ENCODE measurements at places on chromosomes 12 and 14.

DNA sequence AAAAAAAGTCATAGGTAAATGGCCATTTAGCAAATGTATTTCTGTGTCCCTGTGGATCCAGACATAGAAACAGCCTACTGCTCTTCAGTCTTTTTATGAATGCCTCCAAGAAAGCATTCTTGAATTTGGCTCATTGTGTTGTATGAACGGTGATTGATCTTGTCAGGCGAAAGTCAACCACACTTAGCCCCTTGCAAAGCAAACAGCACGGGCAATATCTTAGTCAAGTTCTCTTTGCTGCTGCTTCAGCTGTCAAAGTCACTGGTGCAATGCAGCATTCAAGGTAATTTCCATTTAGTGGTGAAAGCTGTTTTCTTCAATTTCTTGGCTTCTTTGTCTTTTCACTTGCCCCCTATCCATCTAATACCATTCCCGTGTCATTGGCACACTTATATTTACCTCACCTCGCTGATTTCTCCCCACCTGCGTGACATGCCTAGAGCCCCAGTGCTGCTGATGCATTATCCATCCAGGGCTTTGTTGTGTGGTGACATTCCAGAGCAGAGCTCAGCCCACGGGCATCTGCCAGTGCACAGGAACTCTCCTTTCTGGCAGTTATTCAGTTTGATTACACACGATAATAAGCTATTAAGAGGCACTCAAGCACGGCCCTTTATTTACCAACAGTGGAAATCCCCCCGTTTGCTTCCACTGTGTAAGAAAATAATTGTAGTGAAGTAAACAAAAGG is 362.3 kb upstream of the NOVA1 start:
- no peak for DNase-seq

DNA sequence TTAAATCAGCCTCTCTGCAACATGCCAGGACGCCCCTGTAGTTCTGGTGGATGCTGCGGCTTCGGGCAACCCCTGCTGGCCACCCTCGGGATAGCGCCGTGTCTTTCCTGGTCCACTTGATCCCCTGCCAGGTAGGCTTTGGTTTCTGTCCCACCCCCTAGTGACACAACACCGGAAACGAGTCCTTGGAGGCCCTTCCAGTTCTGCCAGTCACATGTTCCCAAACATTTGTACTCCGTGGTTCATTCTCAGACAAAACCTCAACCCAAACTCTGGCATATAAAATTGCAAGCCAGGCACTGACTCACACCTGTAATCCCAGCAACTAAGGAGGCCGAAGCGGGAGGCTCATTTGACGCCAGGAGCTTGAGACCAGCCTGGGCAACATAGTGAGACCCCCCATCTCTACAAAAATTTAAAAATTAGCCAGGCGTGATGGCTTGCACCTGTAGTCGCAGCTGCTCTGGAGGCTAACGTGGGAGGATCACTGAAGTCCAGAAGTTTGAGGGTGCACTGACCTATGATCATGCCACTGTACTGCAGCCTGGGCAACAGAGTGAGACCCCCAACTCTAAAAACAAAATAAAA is 37.0 kb downstream of the RASAL1 start:
- DNase-seq = peak; percentile 48

GRCh38 chr12:99910342-99910741 is 74.4 kb downstream of the ANKS1B start:
- no peak for DNase-seq

- DNase-seq = no peak
Measured at GRCh38 chr12:3307389-3307788, 183.6 kb upstream of the PRMT8 start.

- DNase-seq = no peak
Measured at GRCh38 chr12:43292699-43293098, 259.3 kb downstream of the ADAMTS20 start.

- no peak for DNase-seq
Measured at GRCh38 chr12:13503094-13503835, 306.7 kb downstream of the EMP1 start.

DNA sequence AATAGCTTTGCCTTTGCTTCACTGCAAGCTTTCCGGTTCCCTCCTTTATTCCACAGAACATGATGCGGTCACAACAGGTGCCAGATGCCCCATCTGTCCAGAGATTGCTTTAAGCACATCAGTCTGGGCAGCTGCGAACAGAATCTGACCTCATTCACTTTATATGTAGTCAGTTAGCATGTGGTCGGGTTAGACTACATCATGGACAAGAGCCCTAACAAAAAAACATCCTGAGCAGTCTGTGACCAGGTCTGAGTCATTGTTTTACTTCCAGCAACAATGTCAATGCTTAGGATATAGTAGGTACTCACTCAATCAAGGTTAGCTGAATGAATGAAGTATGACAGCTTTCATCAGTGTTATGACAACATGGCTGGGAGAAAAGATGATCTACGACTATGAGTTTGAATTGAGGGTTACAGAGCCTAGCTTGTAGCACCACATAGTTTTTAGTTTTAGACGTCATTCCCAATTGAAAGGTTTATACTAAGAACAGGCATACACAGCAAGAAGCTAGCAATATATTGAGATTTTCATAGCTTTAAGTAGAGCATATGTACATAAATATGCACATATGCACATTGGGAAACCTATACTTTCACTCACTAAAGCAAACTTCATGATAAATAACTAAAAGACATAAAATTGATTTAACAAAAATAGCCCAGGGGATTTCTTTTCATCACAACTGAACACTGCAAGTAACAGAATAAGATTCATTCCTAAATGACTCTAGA is 64.2 kb upstream of the TMCC3 start:
- no peak for DNase-seq

DNA sequence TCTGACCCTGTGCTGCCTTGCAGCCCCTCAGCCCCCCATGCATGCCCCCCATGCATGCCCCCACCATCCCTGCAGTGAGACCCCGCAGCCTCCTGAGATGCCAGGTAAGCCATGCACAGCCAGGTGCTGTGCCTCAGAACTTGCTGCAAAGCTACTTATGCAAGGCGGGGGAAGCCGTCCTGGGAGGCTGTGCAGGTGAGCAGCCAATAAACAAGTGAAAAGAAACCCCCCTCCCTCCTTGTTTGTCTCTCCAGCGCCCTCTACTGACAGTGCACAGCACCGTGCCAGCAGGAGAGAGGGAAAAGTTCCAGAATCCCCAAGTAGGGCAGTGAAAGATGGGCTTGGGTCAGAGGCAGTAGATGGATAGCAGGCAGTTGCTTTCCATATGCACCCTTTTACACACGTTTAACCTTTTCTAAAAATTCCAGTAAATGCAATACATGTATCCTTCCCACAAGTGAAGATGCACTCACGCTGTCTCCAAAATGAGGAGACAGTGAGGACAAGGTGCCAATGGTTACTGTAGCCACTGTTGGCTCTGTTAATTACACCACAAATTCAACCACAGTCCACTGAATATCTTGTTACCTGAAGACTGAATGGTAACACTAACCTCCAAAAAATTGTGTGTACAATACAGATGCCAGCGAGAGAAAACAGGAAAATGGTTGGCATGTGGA is 18.0 kb downstream of the TNFAIP2 start:
- DNase-seq = peak; percentile 14

- DNase-seq = no peak
Measured at GRCh38 chr12:84877340-84877739, 35.3 kb downstream of the SLC6A15 start.

DNA sequence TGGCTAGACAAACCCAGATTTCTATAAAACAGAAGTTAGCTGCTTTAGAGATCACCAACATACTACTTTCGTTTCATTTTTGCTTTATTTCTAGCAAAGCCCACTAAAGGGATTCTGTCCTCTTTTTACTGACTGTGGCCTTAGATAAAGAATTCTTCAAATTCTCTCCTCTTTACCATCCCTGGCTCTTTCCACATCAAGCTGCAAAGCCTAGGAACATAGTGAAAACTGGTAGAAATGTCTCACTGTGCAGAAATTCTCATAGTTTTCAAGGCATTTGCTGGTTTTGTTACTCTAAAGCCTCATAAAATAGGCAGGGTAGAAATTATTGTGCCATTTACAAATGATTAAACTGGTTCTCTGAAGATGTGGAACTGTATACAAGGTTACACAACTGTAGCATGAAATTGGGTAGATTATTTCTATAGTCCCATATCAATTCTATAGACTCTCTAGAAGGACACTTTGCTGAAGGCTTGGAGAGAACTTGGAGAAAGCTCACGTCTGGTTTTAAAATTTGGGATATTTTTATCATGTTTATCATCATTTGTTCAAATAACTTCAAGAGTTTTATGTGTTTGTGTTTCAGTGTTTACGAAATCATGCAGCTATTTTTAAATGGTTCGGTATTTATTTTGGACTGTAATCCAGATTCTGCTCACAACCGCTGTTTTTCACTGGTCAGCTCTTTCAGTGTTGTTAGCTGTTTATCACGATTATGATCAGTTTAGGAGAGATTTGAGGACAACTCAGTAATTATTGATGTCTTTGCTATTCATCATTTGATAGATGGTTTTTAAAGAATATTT is 36.7 kb upstream of the CSRP2 start:
- no peak for DNase-seq

DNA sequence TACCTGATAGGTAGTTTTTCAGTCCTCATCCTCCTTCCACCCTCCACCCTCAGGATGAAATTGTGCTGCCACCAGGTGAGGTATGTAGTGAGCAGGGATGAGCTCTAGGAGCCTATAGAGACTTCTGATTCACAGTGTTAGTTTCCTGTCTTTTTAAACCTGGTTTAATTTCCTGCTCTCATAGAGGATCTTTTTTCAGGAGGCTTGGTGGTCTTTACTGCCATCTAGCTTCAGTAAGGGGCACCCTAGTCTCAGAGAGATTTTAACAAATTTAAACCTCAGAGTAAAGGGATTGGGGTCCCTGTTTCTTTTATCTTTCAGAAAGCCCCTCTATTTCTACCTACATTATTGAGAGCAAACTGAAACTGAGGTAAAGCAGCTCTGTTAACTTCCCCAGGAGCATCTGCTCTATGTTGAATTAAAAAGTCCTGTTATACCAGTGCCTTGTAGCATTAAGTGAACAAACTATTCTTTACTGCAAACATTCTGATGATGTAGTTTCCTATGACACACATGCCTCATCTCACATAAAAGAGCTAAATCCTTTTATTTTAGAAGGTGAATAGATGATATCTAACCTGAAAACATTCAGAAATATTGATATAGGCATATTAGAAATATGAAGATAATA is 172.2 kb upstream of the DDHD1 start:
- no peak for DNase-seq

- DNase-seq = no peak
Measured at GRCh38 chr12:52761802-52762201, 15.3 kb downstream of the KRT76 start.

DNA sequence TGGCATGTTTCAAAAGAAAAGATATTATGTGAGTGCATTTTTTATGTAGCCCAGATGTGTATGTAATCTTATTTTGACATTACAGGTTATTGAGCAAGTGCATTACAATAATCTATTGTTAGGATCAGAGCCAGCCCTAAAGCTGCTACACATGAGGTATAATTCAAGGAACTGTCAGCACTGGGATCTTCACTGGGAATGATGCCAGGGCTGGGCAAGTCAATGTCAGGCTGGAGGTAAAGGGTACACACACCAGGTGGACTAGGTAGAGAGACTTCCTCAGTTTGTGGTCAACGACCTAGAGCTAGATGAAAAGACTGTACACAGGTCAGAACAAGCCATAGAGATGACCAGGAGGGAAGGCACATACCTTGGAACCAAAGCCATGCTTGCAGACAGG is 15.4 kb downstream of the TRIM9 start:
- DNase-seq = no peak

- no peak for DNase-seq
Measured at GRCh38 chr14:93010522-93011140, 87.7 kb downstream of the CHGA start.

DNA sequence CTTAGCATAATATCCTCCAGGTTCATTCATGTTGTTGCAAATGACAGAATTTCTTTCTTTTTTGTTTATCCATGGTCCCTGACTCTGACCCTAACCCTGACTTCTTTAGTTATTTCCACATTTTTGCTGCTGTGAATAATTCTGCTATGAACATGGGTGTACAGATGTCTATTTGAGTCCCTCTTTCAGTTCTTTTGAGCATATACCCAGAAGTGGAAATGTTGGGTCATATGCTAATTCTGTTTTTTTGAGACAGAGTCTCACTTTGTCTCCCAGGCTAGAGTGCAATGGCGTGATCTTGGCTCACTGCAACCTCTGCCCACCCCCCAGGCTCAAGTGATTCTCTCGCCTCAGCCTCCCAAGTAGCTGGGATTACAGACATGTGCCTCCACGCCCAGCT is 33.1 kb downstream of the KNTC1 start:
- no peak for DNase-seq

DNA sequence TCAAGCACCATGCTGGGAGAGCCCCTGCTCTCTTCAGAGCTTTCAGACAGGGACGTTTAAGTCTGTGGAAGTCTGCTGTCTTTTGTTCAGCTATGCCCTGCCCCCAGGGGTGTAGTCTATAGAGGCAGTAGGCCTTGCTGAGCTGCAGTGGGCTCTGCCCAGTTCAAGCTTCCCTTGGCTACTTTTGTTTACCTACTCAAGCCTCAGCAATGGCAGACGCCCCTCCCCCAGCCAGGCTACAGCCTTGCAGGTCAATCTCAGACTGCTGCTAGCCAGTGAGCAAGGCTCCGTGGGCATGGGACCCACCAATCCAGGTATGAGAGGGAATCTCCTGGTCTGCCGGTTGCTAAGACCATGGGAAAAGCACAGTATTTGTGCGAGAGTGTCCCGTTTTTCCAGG is 37.4 kb upstream of the C12orf71 start:
- no peak for DNase-seq

DNA sequence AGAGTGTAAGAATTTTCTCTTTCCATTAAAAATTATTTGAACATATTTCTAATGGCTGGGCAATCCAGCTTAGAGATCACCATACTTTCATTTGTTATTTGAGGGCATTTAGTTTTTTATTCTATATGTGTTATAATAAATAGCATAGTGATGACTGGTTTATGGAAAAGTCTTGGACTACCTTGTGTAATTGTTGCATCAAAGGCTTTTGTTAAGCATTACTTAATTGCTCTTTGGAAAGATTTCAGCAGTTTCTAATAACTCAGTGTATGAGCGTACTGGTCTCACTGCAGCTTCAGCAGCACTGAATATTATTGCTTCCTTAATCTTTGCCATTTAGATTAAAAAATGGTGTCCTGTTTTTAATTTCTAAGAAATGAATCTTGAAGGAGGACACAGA is 22.8 kb downstream of the TMEM19 start:
- no peak for DNase-seq

DNA sequence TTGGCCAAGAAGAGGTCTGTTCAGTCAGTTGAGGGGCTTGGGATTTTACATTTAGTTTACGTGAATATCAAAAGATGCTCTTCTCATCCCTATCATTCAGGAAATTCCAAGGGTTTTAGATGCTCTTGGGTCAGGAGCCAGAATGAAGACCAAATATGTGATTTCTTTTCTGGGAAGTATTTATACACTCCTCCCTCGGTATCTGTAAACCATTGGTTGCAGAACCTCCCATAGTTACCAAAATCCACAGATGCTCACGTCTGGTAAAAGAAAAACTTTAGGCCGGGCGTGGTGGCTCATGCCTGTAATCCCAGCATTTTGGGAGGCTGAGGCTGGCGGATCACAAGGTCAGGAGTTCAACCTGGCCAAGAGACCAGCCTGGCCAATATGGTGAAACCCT is 75.9 kb downstream of the TNFAIP2 start:
- no peak for DNase-seq

GRCh38 chr12:16604596-16605252 is 1.2 kb downstream of the LMO3 start:
- no peak for DNase-seq
